ENCODE measurements at places on chromosomes 7 and 10.
A peak's percentile ranks its signal among the peaks of the same experiment; 100 is the strongest.

DNA sequence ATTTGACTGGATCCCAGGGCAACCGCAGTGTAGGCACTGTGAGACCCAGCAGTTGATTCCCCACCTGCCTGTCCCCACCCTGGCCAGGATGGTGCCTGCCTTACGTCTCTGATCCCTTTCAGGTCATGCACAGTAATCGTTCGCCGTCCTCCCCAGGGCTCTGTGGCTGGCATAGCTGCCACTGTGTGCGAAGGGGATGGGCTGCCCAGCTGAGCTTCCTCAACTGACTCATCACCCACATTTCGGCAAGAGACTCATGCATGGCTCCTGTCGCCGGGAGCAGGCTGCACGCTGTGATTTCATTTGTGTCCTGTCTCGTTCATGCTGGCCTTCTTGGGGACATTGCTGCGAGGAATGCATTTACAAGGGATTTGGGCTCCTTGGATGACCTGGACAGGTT is 252.4 kb downstream of the KLF6 start:
- H3K27ac ChIP-seq, result no peak overlapping the region
- H3K4me1 ChIP-seq, result no peaks in the 10 kb centered on the region
- no peaks in the 10 kb centered on the region for H3K36me3 ChIP-seq
- H3K27me3 ChIP-seq, result peaks cover 6% of the 10 kb centered on the region
- no peak overlapping the region for H3K4me3 ChIP-seq

DNA sequence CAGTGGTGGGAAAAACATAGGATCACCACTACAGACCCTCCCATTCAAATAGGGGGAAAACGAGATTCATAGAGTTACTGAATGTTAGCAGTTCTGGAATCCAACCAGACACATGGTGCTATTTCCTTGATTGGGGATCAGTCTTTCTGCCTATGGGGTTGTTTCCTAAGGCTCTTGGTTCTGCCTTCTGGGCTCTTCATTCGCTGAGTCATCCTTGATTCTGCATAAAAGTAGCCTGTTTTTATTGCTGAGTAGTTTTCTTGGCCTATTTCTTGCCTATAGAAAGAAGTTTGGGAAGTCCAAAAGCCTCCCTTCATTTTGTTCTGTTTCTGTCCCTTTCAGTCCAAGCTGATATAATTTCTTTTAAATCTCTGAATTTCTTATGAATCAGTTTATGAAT is 99.3 kb upstream of the OIT3 start:
- peaks cover 7% of the 10 kb centered on the region for H3K4me1 ChIP-seq
- H3K27me3 ChIP-seq, result no peaks in the 10 kb centered on the region
- no peak for DNase-seq
- no peak overlapping the region for H3K4me3 ChIP-seq
- H3K27ac ChIP-seq, result no peak overlapping the region
- no peaks in the 10 kb centered on the region for H3K36me3 ChIP-seq

- no peaks in the 10 kb centered on the region for H3K36me3 ChIP-seq
- H3K4me3 ChIP-seq, result no peak overlapping the region
- peaks cover 2% of the 10 kb centered on the region for H3K4me1 ChIP-seq
- peak; percentile 72 for DNase-seq
- no peak overlapping the region for H3K27ac ChIP-seq
These were observed 27.2 kb upstream of the MSRB2 start for GRCh38 chr10:23067939-23068775.

- no peak overlapping the region for H3K27ac ChIP-seq
- no peak for DNase-seq
- H3K4me3 ChIP-seq, result no peak overlapping the region
- no peaks in the 10 kb centered on the region for H3K27me3 ChIP-seq
- peaks cover 21% of the 10 kb centered on the region for H3K4me1 ChIP-seq
- peaks cover 60% of the 10 kb centered on the region for H3K36me3 ChIP-seq
These were observed 57.1 kb upstream of the KCTD7 start for GRCh38 chr7:66571568-66571967.

GRCh38 chr10:35257057-35257983 is 79.0 kb upstream of the CCNY start:
- no peak overlapping the region for H3K27ac ChIP-seq
- no peak for DNase-seq
- no peaks in the 10 kb centered on the region for H3K4me1 ChIP-seq
- H3K4me3 ChIP-seq, result no peak overlapping the region

- no peaks in the 10 kb centered on the region for H3K4me1 ChIP-seq
- H3K4me3 ChIP-seq, result no peak overlapping the region
- no peak for DNase-seq
- H3K27me3 ChIP-seq, result peaks cover 3% of the 10 kb centered on the region
- H3K27ac ChIP-seq, result no peak overlapping the region
These were observed 120.2 kb upstream of the CDK6 start for GRCh38 chr7:92956575-92956974.

All from activated CD8-positive, alpha-beta T cell treated with anti-CD3 and anti-CD28 coated beads, Interleukin-2, amount 10 ng/mL, durations not matched to agents 7 days and 5 days (primary cell).